NCI-H146 (cell line): ENCODE measurements at places on chromosomes 2 and 18.

GRCh38 chr2:6336752-6337471, 528.8 kb downstream of the CMPK2 start:
- DNase-seq: no peak

- peak; percentile 41 for DNase-seq
Observed at GRCh38 chr18:13500227-13500865, 226.0 kb downstream of the FAM210A start.

DNA sequence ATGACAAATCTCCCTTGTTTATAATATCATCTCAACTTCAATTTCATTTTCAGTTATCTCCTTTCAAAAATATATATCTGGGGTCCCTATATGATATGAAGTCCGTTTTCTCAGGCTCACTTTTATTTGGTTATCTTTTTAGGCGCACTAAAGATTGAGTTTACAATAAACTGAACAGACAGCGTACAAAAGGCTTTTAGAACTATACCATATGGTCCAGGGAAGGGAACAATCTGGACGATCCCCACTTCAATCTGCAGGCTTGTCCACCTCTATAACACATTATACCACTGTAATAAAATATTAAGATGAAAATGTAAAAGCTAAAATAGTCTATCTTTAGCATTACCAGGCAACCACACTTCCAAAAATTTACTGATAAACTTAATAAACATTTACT, 289.9 kb downstream of the ZEB2 start:
- no peak for DNase-seq

DNA sequence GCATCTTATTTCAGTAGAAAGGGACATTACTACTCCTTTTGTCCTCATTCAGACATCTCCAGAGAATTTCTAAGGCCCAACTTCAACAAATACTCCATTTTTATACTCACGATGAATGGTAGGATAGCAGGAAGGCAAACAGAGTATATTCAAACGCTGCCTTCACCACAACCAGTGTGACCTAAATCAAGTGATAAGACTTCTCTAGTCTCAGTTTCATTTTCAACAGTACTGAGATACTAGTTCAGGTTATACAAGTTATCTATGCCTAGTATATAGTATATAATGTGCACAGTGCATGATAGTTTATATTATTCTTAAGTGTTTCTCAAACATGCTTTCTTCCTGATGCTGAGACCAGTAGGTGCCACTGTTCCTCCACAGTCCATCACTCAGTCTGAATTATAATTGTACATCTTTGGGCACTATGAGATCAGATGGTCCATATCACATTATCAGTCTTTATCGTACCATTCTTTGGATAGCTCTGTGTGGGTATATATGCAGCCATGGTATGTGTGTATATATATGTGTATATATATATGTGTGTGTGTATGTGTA, 66.3 kb upstream of the RPE start:
- DNase-seq: no peak

DNA sequence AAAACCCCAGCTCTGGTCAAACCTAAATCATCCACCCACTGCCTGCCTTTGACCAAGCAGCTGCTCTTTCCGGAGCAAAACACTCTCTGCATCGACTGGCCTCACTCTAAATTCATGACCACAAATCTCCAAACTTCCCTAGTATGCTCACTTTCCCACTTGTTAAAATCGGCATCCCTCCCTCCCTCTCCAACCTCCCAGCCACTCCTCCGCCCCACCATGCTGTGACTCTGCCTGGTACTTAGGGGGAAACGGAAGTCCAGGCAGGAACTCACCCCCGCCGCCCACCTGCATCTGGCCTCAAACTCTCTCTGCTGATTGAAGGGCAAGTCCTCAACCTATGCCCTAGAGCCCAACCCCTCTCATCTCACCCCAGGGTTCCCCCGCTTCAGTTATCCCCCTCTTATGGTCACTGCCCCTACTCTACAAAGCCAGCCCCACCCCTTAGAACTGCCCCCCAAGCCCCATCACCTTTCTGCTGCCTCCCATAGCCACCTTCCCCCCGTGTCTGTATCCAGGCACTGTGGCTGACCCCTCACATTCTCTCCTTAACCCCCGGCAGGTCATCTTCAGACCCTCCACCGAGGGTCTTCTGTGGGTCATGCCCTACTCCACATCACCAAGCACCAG, 3.8 kb upstream of the ADRA2B start:
- no peak for DNase-seq

GRCh38 chr18:13434854-13435253, 216.3 kb downstream of the LDLRAD4 start:
- no peak for DNase-seq
